ENCODE measurements at places on chromosomes 13 and 19.
A peak's percentile ranks its signal among the peaks of the same experiment; 100 is the strongest.

- DNase-seq = no peak
Measured at GRCh38 chr13:77358001-77358400, 31.1 kb upstream of the MYCBP2 start.

DNA sequence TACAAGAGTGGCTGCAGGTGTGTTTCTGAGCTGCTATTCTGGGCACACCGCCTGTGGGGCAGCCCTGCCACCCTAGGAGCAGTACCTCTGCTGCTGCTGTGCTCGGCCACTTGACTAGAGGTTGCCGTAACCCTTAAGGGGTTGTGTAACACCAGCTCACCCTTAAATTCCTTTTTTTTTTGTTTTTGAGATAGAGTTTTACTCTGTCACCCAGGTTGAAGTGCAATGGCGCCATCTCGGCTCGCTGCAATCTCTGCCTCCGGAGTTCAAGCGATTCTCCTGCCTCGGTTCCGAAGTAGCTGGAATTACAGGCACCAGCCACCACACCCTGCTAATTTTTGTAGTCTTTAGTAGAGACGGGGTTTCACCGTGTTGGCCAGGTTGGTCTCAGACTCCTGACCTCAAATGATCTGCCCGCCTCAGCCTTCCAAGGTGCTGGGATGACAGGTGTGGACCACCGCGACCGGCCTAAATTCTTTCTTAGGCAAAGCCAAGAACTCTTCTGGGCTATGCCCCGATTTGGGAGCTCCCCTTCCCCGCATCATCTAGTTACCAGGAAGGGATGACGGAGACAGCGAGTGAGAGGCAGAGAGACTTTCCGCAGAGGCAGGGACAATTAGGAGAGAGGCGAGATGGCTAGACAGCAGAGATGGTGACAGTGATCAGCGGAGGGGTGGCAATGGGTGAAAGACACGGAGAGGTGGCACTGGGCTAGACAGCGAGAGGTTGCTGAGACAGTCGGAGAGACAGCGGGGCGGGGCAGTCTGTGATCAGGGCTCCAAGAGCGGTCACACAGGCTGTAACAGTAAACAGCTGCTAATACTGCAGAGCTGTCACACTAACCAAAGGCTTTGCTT lies 4.4 kb upstream of the LILRA5 start:
- no peak for DNase-seq

GRCh38 chr13:110492679-110493593 lies 68.6 kb downstream of the RAB20 start:
- DNase-seq = no peak

- no peak for DNase-seq
Measured at GRCh38 chr13:64423467-64423866, 2806.7 kb downstream of the PCDH9 start.

- DNase-seq = no peak
Measured at GRCh38 chr13:43135516-43135915, 112.1 kb downstream of the DNAJC15 start.

DNA sequence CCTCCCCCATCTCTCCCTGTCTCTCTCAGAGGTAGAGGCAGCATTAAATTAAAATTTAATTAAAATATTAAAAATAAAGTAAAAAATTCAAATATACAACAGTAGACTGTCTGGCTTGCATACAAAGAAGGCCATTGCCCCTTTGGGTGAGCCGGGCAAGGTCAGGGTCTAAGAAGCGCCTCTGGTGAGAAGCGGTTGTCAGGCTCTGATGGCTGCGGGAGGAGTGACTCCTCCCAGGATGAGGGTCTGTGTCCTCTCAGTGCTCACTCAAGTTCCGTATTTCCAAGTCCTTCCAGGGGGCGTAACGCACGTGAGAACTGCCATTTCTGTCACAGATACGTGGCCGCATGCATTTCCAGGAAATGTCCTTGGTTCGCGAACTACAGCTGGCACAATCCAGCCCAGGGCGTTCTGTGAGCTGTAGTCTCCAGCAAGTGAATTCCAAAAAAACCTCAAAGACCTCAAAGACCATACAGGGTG lies 737 bp upstream of the ZNF181 start:
- no peak for DNase-seq

DNA sequence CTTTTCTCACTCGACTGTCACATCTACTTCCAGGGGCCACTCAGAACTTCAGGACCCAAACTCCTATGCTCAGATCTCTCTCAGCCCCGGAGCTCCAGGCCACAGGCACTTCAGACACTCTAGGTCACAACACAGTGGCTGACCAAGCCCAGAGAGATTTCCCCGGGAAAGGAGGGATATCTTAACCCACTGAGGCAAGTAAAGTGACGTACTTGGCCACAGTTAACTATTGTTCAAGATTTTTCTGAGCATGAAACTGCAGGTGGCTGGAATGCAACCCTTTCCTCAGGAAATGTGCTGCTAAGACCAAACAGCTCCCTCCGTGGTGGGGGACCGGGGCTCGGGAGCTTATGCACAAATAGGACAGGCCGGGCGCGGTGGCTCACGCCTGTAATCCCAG lies 23.9 kb downstream of the OPA3 start:
- DNase-seq = no peak

GRCh38 chr19:8580710-8581281 lies 3.6 kb upstream of the MYO1F start:
- peak; percentile 90 for DNase-seq

DNA sequence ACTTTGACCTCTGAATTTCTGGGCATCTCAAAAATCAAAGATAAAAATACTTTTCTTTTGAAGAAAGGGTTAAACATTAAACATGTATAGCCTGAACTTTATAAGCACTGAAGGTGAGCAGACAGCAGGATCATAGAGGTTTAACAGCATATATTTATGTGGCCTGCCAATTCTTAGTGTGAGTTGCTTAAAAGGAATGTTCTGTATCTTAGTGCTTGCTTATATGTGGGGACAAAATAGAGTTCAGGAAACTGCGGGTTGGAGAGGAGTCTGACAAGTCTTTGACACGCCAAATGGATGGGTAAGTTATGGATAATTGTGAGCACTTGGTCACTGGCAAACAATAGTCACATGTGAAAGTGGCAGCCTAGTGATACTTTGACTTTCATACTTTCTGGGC lies 1419.4 kb upstream of the SPRY2 start:
- DNase-seq = no peak

DNA sequence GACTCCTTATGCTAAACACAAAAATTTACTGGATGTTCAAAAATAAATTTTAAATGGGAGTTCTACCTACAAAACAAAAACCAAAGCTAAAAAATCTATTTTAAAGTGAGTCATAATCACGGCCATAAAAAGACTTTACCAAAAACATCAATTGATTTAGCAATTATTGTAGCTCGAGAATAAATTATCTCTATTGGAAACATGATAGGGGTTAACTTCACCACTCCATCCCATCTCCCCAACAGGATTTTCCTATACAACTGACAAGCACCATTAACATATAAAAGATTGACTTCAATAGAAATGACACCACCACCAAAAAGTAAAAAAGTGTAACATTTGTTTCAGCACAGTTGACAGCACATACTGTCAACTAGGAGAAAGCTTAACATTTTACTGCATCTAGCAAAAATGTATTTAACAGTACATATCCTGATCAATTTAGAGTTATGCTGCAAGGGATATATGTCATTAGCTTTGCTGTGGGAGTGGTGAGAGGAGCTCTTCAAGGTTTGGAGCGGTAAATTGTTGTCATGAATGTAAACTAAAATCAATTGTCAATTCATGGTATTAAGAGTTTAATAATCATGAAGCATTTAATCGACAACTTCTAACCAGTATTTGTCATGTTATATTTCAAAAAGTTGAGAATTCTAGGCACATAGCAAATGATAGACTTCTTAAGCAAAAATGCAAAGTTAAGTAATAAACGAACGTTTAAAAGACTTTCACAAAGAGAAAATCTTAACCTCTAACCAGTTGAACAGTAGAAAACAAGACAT lies 3.8 kb downstream of the UBL3 start:
- no peak for DNase-seq

GRCh38 chr19:50657712-50658440 lies 8.6 kb downstream of the C19orf81 start:
- peak; percentile 82 for DNase-seq

GRCh38 chr13:33554919-33555791 lies 262.8 kb upstream of the RFC3 start:
- peak; percentile 40 for DNase-seq

DNA sequence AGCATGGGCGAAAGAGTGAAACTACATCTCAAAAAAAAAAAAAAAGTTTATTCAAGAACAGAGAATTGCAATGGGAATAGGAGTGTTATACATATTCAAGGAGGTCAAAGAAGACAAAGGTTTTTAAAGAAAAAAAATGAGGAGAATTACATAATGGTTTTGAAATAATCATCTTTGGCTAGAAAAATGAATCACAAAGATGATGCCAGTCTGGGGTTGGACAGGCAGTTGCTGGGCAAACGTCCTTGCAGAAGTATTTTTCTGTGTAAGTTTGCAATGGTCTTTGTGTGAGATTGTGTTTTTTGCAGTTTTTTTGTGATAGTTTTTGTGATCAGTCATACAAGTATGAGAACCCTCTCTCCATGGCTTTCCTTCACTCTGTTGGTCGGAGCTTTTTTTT lies 23.7 kb downstream of the LYPD3 start:
- no peak for DNase-seq

GRCh38 chr13:105035092-105035491 lies 1500.4 kb downstream of the EFNB2 start:
- DNase-seq = no peak

DNA sequence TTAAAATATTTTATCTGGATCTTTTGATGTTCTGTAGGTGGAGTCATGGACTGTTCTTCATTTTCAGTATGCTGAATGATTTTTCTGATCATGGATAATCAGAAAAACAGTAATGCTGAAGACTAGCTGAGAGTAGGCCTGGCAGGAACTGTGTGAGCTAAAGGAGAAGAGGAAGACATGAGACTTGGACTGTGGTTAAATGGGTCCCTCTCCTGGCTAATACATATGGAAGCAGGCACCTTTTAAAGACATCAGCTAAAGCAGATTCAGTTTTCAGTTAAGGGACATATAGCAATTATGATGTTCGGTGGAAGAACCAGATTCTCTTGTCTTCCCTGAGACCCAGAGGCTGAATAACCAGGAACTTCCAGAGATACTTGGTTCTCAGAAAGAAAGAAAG lies 169.4 kb downstream of the OLFM4 start:
- DNase-seq = no peak

DNA sequence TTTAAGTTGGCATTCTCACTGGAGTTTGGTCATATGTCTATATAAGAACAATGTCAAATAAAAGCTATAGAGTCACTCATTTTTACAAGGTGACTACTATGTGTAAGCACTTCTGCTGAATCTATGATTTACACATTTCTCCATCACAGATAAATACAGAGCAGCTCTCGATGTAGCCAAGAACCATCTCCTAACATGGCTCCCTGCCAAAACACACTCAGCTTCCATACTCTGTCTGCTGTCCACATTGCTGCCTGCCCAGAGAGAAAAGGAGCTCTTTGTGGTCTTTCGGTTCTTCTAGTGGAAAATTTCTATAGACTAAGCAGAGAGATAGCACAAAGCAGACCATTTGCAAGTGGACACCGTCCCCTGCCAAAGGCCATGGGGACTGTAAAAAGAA lies 190.9 kb upstream of the KLF12 start:
- no peak for DNase-seq

GRCh38 chr19:17843908-17844490 lies 3.8 kb downstream of the JAK3 start:
- DNase-seq = no peak

DNA sequence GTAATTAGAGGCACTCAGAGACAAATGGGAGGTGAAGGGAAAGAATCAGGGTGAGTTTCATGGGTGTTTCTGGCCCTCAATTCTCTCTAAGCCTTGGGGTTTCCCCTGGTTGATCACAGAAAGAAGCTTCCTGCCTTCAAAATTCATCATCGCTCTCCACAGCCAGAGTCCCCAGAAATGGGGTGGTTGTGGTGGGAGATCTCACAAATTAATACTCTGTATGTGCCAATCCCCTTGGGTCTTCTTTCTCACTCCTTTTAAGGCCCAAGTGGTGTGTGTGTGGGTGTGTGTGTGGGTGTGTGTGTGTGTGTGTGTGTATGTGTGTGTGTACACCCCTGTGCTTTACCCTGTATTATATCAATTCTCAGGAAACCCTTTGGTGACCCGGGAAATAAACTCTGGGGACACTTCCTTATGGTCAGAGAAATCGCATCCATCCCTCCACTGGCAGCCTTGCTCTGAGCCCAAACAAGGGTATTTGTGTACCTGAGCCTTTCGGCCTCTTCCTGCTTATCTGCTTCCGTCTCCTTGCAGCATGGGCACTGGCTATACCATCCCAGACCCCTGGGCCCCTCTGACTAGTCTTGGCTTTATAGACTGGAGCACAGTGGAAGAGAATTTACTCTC lies 2.8 kb upstream of the FCGBP start:
- DNase-seq = peak; percentile 73

GRCh38 chr19:19997656-19998268 lies 41.5 kb downstream of the ZNF682 start:
- no peak for DNase-seq

DNA sequence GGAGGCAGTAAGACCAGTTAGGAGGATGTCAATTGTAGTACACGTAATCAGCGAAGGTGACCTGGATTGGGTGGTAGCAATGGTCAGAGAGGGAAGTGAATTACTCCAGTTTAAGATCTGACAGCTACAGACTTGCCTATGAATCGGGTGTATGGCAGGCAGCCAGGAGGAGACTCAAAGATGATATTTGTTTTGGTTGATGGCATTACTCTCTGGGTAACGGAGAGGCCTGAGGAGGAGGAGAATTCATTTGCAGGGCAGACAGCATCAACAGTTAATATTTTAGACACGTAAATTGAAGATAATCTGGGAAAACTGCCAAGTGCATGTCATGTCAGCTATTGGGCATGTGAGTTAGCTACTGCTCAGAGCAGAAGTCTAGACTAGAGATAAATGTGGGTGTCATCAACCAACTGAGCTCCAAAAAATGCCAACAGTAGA lies 109.2 kb downstream of the SGCG start:
- no peak for DNase-seq

DNA sequence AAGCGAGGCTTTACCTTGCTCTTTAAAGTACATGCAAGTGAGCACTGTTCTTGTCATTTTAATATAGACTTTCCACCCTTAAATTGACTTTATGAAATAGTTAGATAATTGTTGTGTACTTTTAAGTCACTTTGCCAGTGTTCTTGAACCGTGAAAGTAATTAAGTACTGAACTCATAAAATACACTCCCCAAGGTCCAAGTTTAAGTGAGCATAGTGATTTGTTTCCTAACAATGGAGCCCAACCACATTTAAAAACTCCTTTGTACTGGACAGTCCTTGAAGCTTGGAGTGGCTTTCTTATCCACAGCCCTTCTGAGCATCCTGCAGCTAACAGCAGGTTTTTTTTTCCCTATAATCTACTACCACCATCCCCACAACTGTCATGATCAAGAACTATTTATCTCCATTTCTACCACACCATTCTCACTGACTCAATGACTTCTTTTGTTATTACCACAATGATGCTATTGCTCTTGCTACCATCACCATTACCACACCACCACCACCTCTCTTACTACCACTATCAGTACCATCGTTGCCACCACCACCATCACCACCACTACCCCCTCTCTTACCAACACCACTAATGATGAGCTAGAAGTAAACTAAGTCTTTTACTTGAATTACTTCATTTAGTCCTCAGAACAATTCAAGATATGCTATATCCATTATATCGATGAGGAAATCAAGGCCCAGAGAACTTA lies 452.6 kb downstream of the DIAPH3 start:
- no peak for DNase-seq
